Fibroblast of mammary gland (primary cell): ENCODE measurements at places on chromosomes 3 and 15.
A peak's percentile ranks its signal among the peaks of the same experiment; 100 is the strongest.

DNA sequence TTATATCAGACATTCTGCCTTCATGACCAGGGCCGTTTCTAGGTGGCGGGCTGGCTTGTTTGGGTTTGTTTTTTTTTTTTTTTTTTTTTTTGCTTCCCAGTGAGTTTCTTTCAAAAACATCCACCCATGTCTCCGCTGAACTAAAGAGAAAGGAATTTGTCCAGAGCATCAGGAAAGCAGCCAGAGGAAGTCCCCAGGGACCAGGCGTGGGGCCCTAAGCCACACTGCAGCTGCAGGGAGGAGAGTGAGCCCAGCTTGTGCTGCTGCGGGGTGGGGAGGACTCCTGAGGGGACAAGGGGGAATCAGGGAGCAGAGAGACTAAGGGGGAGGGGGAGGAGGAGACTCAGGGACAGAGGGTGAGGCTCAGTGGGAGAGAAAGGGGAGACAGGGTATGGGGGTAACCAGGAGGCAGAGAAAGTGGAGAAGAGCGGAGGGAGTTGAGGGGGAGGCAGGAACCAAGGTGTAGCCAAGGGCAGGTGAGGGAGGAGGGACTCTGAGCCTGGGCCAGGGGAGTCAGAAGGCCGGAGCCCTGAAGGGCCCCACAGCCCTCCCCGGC lies 49.5 kb downstream of the CYP11A1 start:
- peak; percentile 88 for DNase-seq

- no peak for DNase-seq
Observed at GRCh38 chr3:147574621-147575020, 165.5 kb downstream of the ZIC1 start.

DNA sequence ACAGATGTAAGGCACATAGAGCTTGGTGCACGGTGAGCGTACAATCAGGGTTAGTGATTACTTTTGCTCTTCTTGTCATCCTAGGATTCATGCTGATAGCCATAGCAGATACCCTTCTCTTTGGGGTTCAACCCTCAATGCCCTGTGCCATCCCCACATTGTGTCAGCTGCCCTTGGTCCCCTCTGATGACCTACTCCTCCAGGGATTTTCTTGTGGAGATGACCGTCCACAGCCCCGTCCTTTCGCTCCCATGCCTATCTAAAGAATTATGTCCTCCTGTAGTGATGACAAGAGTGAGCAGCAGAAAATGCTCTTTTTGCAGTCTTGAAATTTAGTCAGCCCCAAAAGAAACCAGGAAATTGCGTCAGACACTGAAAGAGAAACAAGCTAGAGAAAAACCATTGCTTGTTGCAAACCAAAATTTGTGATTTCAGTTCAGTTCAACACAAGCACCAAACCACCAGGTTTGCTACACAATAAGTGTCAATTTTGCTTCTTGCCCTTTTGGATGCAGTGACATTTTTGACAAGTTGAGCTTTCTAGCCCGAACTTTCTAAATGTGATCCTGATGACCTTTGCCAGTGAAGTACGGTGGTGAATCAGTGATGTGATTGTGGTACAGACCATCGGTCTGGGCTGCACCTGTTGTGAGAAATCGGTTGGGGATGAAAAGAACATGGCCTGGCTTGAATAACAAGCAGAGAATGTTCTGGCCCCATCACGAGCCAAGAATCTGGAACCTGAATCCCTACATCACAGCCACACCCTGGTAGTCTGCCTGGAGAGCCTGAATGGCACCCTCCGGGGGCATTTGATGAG lies 41.3 kb downstream of the CMTM7 start:
- DNase-seq: peak; percentile 33

DNA sequence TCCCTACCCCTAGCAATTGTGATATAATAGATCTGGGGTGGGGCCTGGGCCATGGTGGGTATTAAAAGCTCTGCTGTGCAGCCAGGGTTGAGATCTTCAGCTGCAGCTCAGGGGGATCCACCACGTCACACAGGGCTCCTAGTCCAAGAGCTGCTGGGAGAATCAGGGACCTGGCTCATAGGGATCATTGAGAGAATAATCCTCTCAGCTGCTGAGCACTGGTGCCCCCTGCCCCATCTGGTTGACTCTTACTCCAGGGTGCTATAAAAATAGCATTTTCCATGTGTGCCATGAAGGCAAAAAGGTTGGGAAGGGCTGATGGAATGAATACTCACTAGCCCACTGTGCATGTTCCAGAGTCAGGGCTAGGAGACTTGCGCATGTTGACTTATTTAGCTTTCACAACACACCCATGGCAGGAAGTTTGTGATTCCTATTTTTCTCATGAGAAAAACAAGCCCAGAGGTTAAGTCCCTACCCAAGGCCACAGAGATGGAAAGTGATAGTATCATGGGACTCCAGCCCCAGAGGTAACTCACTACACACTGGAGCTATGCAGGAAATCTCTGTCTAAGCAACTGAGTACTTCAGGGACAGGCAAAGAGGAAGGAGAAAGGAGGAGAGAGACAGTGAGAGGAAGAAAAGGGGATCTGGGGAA lies 94.6 kb upstream of the HERC1 start:
- DNase-seq: no peak

DNA sequence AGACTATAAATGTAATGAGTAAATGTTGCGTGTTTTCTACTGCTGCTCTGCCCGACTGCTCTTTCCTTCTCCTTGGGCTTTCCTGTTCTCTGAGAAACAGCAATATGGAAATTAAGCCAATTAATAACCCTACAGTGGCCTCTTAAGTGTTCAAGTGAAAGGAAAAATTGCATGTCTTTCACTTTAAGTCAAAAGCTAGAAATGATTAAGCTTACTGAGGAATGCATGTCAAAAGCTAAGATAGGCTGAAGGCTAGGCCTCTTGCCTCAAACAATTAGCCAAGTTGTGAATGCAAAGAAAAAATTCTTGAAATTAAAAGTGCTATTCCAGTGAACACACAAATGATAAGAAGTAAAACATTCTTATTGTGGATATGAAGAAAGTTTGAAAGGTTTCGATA lies 55.0 kb downstream of the ATP2C1 start:
- DNase-seq: no peak

DNA sequence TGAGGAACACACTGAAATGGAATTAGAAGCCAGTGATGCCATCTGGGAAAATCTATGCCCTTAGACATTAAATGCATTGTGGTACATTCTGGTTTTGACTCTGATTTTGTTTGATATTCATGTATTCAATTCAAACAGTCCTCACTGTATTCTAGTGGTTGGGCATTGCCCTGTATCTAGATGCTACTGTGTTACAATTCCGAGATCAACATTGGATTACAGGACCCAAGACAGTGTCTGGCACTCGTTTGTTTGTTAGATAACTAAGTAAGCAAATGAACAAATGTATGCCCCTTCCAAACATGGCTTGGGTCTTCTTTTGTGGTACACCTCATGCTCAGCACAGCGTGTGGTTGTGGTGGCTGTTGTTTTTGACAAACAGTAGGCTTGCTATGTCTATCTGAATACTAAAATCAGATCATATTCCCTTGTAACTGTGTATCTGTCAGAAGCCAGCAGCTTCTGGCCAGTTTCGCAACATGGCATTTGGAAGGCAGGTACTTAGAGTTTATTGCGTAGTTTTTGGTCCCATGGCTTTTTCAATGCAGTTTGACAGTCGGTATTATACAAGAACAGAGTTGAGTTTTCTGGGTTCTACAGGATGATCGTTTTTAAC lies 5.7 kb downstream of the FILIP1L start:
- DNase-seq: no peak

DNA sequence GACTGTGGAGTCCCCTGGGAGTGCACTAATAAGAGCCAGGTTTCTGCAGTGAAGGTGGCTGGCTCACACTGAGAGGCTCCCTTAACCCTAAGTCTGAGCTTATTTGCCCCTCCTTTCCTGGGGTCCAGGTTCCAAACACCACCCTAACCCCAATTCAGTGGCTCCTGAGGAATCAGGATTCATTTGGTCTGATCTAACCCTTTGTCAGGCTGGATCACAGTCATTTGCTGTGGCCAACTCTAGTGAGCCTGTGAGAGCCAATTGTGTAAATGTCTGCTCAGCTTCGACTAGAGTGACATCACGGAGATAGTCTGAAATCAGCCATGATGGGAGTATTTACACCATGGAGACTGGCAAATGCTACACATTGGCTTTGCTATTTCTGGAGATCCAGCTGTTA lies 73.7 kb upstream of the ACAN start:
- no peak for DNase-seq

DNA sequence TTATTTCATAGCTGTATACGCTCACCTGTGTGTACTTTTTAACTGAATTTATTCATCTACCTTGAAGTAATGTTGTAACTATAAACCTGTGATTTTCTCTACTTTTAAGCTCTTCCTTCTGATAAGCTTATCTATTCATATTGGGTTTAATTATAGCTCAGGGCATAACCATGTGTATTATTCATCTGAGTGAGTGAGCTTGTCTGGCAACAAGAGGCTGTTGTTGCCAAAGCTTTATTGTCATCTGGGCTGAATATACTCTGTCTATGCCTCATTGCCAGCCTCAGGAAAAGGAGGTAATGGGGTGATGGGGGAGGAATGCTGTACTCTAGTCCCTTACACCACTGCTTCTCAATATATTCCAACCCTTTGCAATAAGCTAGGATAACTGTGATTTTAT lies 292.4 kb downstream of the UBE2E2 start:
- DNase-seq: peak; percentile 60

DNA sequence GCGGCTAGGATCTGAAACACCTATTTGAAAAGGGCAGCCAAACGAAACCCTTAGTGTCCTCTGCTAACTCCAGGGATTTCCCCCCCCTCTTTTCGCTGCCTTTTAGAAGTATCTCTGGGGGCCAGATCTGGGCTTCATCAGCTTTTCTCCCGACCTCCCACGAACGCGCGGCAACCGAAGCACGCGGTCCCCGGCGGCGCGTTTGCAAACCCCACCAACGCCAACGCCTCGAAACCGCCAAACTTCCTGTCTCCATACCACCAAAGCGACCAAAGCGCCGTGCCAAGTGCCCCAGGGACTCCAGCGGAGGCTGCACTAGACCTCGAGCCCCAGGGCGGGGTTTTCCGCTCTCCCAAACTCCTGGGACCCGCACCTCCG lies 155.8 kb upstream of the FRMD4B start:
- DNase-seq: peak; percentile 12

DNA sequence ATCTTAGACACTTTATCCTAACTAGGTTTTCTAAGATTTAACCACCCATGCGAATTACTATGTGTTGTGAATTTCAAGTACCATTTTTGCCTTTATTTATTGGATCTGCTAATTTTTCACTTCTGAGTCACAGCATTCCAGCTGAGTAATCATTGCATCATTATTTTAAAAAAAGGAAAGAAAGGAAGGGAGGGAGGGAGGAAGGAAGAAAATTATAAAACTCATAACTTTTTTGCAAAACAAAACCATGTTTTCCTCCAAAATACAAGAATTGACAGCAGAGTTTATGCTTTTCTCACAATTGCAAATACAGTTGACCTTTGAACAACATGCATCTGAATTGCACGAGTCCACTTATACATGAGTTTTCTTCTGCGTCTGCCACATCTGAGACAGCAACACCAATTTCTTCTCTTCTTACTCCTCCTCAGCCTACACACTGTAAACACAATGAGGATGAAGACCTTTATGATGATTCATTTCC lies 651.4 kb upstream of the NECTIN3 start:
- DNase-seq: peak; percentile 86

DNA sequence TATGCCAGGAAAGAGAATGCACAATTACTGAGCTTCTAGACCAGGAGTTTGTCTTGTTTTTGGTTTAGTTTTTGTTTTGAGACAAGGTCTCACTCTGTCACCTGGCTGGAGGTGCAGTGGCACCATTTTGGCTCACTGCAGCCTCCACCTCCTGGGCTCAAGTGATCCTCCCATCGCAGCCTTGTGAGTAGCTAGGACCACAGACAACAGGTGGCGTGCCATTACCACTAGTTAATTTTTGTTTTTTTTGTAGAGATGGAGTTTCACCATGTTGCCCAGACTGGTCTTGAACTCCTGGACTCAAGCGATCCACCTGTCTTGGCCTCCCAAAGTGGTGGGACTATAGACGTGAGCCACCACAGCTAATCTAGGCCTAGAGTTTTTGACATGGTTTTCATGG lies 104.4 kb upstream of the CCDC54 start:
- no peak for DNase-seq

DNA sequence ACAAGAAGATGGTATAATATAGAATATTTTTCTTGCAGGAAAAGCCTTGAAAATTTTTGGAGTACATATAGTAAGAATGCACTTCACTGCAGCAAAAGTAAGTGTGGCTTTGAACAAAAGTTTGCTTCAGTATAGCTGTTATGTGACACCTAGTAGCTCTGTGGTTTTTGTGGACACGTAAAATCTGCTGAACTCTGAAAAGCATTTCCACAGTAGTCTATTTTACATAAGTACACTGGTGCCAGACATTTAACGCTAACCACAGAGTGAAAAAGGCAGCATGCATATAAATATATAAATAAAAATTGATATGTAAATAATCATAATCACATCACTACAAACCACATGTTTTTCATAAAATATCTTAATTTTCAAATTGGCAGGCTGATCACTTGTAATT lies 39.8 kb downstream of the CGGBP1 start:
- no peak for DNase-seq

DNA sequence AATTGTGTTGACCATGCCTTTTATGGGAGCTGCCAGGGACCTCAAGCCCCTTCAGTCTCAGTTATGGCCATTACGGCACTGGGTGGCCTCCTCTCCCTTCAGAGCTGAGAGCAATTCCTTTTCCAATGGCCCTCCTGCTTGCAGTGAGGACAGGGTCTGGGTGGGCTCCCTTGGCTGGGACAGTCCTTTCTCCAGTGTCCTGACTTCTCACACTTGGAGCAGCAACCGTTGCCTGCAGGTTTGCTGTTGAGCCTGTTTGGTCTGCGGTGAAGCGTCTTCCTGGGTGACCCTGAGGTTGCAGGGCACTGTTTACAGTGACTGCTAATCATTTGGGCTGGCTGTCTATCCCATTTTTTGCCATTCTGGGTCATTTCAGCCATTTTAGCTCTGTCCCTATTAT lies 3.5 kb upstream of the CCDC80 start:
- no peak for DNase-seq

DNA sequence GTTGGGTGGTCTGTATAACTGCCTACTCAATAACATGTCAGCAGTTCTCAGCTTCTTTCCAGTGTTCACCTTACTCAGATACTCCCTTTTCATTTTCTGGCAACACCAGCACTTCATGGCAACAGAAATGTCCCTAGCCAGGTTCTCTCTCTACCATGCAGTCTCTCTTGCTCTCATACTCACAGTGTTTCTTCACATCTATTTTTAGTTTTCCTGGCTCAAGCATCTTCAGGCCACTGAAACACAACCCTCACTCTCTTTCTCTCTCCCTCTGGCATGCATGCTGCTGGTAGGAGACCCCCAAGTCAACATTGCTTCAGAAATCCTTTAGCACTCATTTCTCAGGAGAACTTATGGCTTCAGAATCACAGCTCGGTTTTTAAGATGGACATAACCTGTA lies at the start of gene CAPN3:
TSS of gene CAPN3 (plus strand) at position 253 of the 400 bp plus-strand sequence. CDS start 305 bp downstream, outside the sequence.
- no peak for DNase-seq

- peak; percentile 26 for DNase-seq
Observed at GRCh38 chr3:59256230-59256629, 206.4 kb upstream of the CFAP20DC start.
